Activated T-cell treated with anti-CD3 and anti-CD28 coated beads, Interleukin-2, amount 50 U/mL, for 72 hours (primary cell): ENCODE measurements at places on chromosomes 2 and 18.

DNA sequence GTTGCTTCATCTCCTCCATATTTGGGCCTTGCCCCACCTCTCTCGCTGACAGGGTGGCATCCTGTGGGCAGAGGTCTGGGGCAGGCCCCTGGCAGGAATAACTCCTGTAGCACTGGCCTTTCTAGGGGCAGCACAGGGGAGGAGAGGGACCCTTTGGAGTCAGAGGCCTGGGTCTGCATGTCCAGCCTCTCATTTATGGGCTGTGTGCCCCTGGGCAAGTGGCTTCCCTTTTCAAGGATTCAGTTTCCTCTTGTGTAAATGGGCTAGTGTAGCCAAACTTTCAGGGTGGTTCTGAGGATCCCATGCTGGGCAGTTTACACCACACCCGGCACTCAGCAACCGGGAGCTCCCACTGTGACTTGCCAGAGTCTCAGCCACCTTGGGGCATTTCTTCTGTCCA is 23.4 kb downstream of the ADRA2B start:
- no peak for DNase-seq

DNA sequence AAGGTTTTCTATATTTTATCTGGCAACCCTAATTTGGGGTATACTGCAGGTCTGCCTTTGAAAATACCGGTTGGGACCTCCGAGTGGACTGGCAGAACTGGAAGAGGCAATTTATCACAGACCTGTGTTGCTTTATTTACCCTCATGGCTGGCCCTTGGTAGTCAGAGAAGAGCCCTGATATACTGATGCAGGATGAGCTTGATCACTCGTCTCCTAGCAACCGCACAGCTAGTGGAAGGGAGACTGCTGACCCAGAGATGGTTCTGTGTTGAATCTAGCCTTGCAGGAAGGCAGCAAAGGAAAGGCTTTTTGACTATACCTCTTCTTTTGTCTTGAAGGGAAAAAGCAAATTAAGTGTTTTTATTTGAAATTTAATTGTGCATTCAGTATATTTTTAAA is 154.7 kb downstream of the EML6 start:
- DNase-seq: no peak

GRCh38 chr2:152094014-152094413 is 4.8 kb downstream of the CACNB4 start:
- DNase-seq: no peak

DNA sequence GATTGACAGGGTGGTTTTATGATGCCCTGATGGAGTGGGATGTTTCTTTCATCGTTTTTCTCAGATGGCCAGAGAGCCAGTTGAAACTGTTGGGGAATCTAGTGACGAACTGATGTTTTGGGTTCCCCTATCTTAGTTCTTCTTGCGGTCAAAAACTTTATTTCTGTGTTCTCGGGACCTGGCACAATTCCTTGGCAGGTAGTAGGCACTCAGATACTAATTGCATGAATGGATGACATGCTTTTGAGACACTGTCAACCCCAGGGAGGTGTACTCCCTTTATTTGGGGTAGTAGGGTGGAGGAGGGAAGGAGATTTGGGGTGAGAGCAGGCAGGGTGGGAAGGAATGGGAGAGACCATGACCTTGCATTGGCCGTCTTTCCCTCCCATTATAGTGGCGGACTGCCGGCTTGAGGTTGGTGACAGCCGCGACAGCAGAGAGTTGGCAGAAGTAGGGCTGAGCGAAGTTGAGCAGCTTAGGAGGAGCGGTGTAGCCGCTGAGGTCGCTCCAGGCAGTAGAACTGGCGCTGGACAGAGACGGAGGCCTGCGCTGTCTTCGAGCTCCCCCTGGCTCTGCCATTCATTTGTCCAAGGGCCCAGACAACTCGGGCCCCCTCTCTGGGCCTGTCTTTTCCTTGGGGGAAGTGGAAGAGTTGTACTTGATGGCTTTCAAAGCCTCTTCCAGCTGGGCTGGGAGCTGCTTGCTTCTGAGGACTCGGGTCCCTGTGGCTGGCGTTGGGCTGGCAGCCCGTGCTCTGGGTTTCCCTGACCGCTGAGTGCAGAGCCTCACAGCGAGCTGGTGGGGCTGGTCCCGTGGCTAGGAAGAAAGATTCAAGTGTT is 2.6 kb downstream of the TET3 start:
- peak; percentile 66 for DNase-seq

DNA sequence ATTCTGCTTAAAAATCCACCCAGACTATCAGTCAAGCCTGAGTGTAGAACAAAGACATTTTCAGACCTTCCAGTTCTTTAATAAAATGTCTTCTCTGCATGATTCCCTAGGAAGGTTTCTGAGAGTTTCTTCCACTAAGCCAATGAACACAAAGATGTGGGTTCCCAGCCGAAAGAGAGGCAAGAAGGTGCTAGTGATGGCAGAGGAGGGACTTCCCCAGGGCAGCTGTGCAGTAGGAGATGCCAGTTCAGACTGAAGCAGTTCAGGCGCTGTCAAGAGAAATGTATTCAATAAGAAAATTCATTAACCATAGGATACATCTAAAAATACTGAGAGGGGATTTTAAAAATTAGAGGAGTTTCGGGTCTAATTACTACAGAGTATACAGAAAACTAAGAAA is 83.3 kb downstream of the RND3 start:
- no peak for DNase-seq

GRCh38 chr2:7539077-7539476 is 621.9 kb downstream of the RNF144A start:
- no peak for DNase-seq

- DNase-seq: no peak
Observed at GRCh38 chr2:70747284-70747683, 20.7 kb downstream of the ADD2 start.

- DNase-seq: no peak
Observed at GRCh38 chr2:150532879-150533278, 45.4 kb upstream of the RND3 start.

DNA sequence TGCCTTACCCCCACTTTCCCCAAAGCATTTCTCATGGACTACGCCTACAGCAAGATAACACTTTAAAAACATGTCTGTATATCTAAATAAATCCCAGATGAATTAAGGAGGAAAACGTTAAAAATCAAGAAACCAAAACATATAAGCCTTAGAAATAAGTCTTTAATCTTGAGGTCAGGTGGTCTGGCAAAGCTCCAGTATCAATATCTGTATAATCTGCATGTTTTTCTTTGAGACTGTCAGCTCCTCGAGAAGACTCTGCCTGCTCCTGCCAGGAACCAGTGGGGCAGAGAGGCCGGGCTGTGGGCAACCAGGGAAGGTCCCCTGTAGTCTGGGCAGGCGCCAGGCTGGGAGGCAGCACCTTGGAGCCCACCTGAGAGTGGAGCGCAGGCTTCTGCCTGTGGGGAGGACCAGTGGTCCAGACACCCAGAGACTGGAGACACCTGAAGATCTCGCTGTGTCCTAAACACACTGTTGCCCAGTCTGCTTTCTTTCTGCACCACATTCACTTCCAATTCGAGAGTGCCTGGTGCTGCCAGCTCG is 291.0 kb upstream of the SOX11 start:
- DNase-seq: no peak

DNA sequence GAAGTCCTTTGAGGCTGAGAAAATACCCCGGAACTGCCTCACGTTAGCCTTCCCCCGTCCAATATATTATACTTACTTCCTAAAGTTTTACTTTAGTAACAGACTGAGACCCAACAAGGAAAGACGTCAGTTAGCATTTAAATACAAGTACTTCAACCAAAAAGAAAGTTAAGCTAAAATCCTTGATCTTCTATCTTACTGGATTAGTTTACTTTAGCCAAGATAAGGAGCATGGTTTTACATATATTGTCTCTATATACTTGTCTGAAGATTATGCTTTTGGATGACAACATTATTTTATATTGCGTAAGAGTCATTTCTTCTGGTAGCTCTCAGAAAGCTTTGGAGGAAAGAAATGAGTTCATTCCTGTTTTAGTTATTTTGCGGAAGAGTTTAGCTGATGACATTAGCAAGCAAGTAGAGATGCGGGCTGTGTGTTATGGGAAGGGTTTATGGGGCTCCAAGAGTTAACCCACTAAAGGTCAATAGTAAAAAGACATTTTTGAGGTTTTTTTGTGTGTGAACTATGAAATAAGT is 532.9 kb downstream of the ZNF516 start:
- no peak for DNase-seq

DNA sequence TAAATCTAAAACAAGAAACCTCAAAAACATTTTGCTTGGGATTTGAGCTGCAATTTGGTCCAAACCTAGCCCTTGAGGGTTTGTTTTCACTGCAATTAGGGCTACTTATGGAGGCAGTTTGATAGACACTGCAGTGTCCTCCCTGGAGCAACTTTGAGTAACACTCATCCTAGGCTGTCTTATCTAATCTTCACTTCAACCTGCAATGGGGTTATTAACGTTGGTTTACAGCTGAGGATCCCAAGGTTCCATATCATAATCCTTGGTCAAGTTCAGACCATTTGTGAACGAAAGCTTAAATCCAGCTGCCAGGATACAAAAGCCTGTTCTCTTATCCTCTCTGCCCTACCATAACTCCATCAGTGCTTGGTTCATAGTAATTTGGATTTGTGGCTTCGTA is 2.5 kb downstream of the ANXA4 start:
- no peak for DNase-seq

DNA sequence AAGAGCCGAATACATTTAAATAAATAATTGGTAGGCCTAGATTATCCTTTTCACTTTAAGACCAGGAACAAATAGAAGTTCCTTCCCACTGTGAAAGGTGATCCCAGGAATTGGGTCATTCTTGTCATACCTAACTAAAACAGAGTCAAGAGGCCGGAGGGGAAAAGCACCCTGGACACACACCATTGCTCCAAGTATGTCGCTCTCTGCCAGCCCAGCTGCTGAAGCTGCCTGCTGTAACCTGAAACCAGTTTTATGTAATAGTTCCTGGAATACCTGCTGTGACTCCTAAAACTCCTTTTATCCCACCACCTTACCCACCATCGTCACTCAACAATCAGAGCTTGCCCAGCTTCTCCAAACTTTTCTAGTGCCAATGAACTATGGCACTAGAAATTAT is 217.1 kb downstream of the PTPRM start:
- DNase-seq: no peak

- no peak for DNase-seq
Observed at GRCh38 chr18:77522051-77522675, 272.5 kb downstream of the GALR1 start.

DNA sequence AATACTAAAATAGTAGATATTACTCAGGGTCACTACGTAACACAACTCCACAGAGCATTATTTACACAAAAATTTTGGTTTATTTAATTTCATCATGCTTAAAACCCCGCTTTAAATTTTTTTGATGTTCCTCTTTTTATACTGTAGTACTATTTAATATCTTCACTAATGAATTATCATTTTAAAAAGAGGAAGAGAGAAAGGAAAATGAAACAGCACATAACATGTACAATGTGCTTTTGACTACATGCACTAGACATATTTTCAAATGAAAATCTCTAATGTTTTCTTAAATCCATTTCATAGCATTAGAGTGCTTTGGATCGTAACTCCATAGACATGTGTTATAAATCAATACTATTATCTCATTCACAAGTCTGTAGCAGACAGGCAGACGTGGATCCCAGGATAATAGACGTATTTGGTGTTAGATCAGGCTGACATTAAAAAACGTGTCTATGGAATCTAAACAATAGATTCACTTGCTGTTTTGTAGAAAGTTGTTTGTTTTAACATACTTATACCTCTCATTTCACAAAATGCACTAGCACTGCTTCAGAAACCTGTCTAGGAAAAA is 897.0 kb downstream of the CPS1 start:
- DNase-seq: no peak

DNA sequence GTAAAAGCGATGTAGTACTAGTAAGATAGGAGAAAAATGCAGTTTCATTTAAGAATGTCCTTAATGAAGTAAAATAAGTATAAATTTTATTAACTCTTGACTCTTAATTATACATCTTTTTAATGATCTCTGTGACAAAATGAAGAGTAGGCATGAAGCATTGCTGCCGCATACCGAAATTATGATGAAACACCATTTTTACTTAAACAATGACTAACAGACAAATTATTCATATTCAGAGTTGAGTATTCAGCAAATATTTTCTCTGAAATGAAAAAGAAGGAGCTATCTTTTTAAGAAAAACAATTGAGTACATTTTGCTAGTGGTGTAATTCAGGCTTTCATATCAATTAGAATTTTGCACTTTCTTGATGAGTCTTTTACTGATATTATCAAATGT is 150.6 kb upstream of the DOCK10 start:
- no peak for DNase-seq

DNA sequence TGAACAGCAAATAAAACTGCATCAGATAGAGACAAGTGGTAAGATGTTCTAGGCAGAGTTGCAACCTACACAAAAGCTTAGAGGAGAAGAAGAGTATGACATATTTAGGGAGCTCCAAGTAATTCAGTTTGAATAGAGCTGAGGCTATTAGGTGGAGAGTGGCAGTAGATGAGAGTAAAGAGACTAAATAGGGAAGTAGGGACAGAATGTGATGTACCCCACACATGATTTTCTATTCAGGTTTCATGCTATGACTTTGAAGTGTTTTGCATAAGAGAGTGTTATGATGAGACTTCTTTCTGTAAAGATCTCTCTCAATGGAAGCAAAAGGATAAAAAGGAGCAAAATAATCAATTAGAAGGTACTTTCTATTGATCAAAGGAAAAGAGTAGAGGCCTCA is 206.8 kb upstream of the ERBB4 start:
- no peak for DNase-seq

GRCh38 chr2:101931402-101931801 is 60.4 kb upstream of the IL1R2 start:
- DNase-seq: no peak

- DNase-seq: no peak
Observed at GRCh38 chr2:200379481-200380090, 73.1 kb downstream of the SPATS2L start.

DNA sequence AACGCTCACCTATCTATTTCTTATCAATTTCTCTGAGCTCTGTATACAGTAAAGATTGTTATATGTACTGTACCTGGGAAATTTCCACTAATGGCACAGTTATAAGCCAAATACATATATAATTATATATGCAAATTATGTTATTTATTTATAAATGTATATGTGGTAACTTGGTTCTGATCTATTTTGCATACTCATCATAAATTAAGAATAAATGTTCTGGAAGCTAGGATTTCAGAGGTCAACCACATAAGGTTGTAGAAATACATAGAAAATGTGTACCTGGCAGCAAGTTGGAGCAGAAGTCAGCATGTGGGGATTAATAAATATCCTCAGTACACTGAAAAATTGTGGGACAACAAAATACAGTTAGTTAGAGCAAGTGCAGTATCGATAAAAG is 353.7 kb upstream of the ZNF521 start:
- DNase-seq: no peak

DNA sequence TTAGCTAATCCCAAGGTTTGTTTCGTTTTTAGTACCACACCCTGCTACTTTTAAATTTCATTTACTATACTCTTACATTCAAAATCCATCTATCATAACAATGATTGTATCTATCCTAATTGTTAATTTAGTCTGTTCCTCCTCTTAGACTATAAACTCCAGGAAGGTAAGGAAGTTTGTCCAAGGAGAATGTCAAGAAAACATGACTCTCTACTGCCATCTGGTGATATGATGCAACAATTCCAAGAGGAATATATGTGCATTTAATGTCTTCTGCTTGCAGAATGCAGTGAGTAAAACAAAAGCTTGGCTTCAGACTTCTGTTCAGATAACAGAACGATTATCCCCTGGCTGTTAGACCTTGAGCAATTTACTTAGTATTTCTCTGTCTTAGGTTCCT is 1267.1 kb downstream of the LRP1B start:
- DNase-seq: no peak
